ENCODE measurements at places on chromosomes 7 and 10.
A peak's percentile ranks its signal among the peaks of the same experiment; 100 is the strongest.

- no peak for DNase-seq
These were observed 538 bp downstream of the AHCYL2 start for GRCh38 chr7:129225206-129225930.

GRCh38 chr7:157650131-157650631, 313.4 kb downstream of the DNAJB6 start:
- no peak for DNase-seq

DNA sequence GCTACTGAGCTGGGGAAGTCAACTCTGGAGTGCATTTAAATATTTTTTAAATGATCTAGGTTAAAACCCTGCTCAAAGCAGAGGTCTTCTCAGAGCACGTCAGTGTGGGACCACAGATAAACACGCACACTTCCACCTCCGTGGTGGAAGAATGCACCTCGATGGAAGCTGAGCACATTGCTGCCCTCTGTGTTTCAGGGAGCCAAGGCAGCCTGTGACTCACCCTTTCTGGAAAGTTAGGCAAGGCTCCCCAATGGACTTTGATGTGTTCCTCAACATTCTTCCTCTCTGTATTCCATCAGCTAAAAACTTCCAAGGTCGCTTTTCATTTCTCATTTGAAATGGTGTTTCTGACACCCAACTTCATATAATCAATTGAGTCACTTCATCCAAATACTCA, 170.8 kb upstream of the KMT2E start:
- DNase-seq = no peak

GRCh38 chr7:141053626-141054025, 20.2 kb upstream of the TMEM178B start:
- no peak for DNase-seq

DNA sequence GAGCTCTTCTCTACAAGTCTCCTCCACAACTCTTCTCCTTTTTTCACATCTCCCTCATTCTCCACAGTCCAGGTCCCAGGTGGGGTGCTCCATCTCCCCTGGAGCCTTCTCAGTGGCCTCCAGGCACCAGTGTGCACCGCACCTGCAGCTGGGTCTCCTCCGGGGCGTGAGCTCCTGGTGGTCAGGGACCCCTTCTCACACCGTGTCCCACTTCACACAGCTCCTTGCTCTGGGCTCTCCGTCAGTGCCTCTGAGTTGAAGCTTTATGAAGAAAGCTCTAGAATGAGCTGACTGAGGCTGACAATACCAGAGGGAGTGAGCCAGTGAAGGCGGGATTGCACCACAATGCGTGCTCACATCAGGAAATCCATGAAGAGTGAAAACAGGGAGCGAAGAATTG, 290.2 kb downstream of the DNAJB6 start:
- DNase-seq = no peak

DNA sequence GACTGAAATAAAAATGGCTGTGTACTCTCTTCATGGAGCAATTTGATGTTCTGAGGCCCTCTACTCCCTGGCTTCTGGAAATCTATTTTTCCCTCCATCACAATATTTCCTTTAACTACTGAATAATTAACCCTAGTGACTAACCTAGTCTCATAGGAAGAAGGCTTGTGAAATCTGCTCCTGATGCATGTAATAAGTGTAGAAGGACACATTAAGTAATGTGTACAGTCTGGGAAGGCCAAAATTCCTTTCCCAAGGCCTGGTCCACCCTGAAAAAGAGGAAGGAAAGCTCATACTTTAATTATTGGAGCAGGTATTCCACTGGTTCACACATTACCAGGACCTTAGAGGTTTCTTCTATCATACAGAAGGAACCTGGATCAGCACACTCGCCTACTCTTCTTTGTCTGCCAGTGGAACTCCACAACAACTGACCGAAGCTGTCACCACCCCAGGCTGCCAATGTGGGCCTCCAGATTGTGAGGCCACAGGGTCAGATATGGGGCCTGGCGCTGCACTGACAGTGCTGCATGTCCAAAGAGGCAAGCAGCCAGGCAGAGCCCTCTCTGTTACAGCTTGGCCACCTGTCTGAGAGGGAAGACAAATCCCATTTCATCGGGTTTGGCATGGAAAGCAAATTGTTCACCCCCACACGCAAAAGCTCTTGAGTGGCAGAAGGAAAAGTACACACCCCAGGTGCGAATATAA, 54.4 kb upstream of the FAM133B start:
- DNase-seq = no peak

DNA sequence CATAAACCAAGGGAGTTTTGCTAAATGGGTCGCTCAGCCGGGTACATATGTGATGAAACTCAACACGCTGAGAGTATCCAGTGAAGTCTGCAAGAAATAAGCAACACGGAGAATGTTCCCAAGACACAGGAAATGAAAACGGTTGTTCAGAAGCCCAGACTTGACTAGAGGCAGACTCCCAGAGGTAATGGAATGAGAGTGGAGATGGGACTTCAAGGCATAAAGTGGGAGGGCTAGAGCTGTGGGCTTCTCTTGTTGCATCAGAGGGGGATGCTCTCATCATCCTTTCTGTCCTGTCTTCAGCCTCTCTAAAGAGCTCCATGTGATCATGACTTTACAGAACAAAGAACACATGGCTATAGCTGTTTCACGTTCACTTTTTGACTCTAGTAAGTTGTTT, 88.3 kb downstream of the BAMBI start:
- no peak for DNase-seq

- DNase-seq = peak; percentile 12
These were observed 57.4 kb upstream of the SVIL start for GRCh38 chr10:29692121-29692539.

- DNase-seq = no peak
These were observed 61.3 kb downstream of the GFRA1 start for GRCh38 chr10:116211682-116212081.

GRCh38 chr10:82914655-82915136, 1039.7 kb downstream of the NRG3 start:
- DNase-seq = no peak

DNA sequence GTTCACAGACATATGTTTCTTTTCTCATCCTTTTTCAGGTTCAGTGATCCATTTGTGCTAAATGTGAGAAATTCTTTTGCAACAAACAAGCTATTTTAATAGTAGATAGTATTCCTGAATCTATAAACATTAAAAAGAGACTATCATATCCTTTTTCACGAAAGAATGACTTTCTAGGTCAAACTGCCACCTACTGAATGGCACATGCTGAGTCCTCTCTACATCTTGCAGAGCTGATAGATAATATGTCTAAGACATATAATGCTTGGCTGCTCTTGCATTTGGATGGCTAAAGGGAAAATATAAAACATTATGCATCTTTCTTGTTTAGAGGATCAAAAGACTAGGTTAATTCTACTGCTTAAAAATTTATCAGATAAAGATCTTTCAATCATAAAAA, 114.1 kb upstream of the SLC26A5 start:
- DNase-seq = no peak

GRCh38 chr10:98272245-98272644, 4.3 kb upstream of the LOXL4 start:
- no peak for DNase-seq

DNA sequence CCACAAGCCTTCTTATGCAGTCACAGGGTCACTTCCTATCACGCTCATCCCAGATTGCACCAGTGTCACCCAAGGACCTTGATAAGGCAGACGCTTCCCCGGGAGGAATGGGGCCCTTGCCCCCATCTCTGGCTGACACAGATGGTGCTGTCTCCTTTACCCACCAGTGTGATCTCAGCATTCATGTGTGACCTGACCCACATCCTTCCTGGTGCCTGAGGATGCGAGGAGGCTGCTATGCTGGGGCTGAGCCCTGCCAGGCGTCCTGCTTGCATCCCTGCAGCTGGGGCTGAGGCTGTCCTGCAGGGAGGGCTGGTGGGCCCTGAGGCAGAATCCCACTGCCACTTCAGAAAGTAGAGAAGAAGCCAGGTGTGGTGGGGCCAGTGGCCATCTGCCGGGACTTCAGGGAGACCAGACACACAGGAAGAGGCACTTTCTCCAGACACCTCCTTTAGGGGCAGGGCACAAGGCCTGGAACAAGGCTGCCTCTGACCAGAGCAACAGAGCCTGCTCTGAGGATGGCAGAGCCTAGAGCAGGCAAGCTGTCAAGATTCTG, 35.3 kb downstream of the RASGEF1A start:
- no peak for DNase-seq

- no peak for DNase-seq
These were observed 220.5 kb downstream of the CCSER2 start for GRCh38 chr10:84548869-84549268.

GRCh38 chr7:32658034-32658433, 162.7 kb downstream of the AVL9 start:
- peak; percentile 75 for DNase-seq

DNA sequence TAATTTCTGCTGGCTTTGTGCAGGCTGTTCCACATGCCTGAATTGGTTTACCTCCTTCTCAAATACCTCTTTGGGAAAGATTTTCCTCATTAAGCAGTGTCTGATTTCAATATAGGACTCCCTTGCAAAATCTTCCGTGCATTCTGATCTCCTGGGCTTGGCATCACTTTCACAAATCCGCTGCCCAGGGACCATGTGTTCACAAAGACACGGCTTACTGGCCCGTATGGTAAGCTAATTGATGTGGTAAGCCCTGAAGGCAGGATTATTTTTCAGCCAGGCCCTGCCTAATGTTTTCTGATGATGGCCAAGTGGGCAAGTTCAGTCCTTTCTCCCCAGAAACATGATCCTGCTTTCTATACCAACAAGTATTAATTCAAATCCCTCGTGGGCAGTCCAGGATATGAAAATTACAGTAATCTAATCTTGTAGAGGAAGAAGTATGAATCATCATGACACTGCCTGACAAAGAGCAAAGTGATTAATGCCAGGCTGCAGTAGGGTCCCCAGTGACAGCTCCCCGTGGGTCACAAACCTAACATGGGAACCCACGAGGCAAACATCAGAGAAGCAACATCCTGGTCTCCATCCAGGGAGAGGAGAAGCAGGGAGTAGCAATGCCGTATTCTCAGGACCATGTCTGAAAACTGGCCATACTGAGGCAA, 11.6 kb upstream of the SVIL start:
- no peak for DNase-seq
